ENCODE measurements at places on chromosomes 1 and 21. TPM values are rescaled to one million over a fixed set of nuclear protein-coding genes. Genes with fewer than 3 reads are reported as not detected.

PCNT gene
- 77.1 TPM for total RNA-seq

OR2L3 gene
- total RNA-seq = not detected

PAPPA2 gene
- total RNA-seq = not detected

AQP10 gene
- total RNA-seq = not detected

SLFNL1 gene
- total RNA-seq = 0.29 TPM

DEDD gene
- total RNA-seq = 30.2 TPM

C4BPA gene
- not detected for total RNA-seq
